ENCODE measurements at places on chromosomes 2 and 18.

- DNase-seq, result no peak
Observed at GRCh38 chr2:45300026-45300750, 290.9 kb upstream of the SIX2 start.

GRCh38 chr18:21762181-21762772 lies 21.7 kb downstream of the MIB1 start:
- no peak for DNase-seq

GRCh38 chr18:49985236-49985635 lies 171.9 kb upstream of the ACAA2 start:
- DNase-seq, result no peak

- DNase-seq, result no peak
Observed at GRCh38 chr2:161994761-161995520, 79.1 kb downstream of the DPP4 start.

DNA sequence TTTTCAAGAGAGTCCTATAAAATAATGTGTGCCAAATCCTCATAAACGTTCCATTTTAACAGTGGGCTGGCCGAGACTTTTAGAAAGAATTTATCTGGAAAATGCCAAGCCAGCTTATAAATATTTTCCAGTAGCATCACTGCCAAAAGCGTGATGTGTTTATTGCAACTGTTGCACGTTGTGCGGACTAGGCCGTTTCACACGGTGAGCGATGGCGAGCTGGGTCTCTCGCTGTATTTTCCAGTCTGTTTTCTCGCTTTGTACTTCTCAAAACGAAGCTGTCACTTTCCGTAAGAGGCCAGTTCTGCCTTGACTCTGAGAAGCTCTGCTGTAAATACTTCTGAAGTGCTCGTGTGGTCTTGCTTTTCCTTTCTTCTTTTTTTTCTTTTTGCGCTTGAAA lies 65.0 kb upstream of the ZNF236 start:
- no peak for DNase-seq

Data from T-helper 22 cell (primary cell).